Neural progenitor cell (in vitro differentiated cells): ENCODE measurements at places on chromosomes 7 and 10.

DNA sequence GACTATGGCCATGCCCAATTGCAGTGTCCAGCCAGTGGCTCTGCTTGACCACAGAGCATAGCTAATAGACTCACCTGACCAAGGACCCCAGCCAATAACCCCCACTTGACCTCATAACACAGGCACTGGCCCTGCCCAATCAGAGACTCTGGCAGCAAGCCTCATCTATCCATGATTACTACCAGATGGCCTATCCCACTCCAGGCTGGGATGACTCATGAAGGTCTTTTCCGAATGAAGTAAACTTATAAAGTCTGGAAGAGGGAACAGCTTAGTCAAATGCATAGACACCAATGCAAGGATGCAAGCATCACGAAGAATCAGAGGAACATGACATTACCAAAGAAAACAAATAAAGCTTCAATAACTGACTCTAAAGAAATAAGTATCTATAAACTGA is 141.4 kb downstream of the TMEM168 start:
- no peak for DNase-seq

GRCh38 chr7:32145911-32146310 is 75.7 kb upstream of the PDE1C start:
- no peak for DNase-seq

DNA sequence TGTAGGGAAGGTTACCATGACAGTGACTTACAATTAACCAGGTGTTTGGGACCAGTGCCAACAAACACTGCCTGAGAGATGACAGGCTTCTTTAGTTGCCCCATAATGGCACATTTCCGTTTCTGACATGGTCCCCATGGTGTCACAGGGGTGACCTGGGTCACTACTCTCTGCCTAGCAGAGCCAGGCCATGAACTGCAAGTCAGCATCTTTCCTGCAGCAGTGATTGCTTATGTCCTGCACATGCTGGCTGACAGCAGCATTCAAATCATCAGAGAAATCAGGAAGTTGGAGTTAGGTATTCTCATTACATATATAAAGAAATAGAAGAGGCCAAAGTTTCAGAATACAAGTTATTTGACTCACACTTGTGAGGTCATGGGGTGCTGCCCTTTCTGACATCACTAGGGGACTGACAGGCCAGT is 47.1 kb upstream of the ZNRF2 start:
- DNase-seq, result no peak

DNA sequence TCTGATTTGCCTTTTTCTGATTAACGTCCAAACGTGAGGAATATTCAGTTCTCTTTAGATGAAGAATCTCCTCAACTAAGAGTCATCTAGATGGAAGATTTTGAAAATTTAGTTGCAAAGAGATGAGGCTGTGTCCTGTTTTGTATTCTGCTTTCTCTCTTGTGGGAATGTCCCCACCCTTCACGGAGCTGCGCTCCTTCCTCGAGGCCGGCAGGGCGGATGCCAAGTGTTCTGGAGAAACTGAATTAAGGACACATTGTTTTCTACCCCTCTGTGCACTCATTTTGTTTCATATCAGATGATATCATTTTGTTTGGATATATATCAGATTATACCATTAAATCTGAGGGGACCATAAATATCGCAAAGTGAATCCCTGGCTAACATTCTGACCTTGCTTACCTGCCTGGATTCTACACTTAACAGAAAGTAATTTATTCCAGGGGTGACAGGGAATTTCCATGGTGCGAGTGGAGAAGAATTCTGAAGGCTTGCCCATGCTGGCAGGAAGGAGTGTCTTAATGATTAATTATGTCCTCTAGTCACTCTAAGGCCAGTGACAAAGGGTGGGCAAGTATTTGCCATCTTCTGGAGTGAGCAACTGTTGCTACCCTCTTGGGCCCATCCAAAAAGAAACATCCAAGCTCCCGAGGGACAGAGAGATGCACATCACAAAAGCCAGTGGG is 47.9 kb upstream of the IGFBP3 start:
- no peak for DNase-seq

DNA sequence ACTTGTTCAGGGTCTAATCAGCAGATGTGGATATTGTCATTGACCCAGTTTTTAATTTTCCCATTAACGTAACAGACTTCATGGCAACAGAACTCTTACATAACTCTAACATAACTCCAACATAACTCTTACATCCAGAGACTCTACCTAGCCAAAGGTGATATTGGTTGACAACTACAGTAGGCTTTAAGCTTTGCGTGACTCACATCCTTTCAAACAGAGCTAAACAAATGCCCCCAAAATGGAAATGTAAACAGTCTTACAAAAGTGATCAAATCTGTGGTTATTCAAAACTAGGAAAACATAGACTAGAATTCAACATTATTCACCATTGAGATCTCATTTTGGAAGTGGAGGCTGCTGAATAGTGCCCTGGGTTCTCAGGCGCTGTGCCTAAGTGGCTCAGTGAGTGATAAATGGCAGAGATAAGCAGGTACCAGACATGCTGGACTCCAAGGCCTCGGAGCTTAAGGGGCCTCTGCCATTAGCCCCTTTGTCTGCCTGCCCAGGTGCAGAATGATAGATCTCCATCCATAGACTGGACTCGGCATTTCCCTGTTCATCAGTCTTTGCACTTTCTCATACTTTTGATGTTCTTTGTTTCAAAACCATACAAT is 34.3 kb upstream of the BTBD16 start:
- no peak for DNase-seq

- DNase-seq, result no peak
Observed at GRCh38 chr7:143458263-143458662, 15.0 kb downstream of the TAS2R60 start.

DNA sequence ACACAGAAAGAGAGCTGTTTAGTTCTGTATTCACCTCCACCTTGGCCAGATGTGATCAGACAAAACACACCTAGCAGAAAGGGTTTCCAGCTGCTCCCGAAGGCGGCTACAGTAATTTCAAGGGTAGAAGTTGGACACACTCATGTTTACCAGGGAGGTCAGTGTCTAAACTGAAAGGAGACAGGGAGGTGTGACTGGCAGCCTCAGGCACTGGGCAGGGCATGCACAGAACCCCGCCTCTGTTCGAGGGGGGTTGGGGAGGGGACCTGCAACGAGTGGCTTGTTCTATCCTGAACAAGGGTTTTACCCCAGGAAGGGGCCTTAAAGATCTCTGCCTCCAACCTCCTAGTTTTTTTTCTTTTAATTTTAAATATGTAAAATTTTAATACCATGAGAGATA is 49.6 kb downstream of the BPGM start:
- DNase-seq, result no peak

- DNase-seq, result no peak
Observed at GRCh38 chr10:11876805-11877590, 53.8 kb downstream of the PROSER2 start.

DNA sequence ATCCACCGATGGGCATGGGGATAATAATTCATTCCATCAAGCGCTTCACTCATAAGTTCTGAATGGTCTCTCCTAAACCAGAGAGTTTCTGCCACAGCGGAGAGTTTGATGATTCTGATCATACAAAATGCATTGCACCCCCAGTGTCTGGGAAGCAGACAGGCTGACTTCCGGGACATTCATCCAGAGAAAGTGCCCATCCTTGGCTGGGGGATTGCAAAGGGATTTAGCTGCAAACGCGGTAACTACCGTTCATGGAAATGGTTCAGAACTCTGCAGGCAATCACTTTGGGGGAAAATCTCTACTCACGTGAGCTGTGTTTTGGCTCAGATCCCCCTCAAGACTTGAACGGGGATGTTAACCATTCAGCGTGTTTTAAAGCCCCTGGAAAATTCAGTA is 33.4 kb upstream of the CALN1 start:
- DNase-seq, result no peak

DNA sequence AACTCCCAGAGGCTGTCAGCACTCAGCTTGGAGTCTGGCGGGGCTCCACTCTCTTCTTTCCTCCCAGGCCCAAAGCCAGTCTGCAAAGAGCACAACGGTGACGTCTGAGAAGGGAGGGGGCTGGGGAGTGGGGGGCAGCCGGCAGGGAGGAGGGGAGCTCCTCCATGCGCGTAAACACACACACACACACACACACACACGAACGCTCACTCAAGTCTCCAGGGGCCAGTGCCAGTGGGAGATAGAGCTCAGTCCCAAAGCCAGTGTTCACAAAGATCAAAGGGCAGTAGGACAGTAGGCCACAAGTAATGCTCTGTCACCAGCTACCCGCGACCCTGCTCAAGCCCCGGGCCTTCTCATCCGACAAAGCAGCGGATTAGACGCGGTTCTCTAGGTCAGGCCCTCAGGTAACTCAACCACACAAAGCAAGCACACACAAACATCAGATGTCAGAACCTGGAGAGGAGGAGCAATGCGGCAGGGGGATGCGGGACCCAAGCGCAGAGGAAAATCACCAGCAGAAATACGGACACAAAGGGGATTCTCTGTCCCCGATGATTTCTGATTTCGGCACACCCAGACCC is 19.9 kb downstream of the TCAF1 start:
- DNase-seq, result peak; percentile 83

GRCh38 chr10:104049504-104050250 is 36.0 kb downstream of the COL17A1 start:
- no peak for DNase-seq

GRCh38 chr10:123109466-123109865 is 26.3 kb upstream of the HMX3 start:
- no peak for DNase-seq

DNA sequence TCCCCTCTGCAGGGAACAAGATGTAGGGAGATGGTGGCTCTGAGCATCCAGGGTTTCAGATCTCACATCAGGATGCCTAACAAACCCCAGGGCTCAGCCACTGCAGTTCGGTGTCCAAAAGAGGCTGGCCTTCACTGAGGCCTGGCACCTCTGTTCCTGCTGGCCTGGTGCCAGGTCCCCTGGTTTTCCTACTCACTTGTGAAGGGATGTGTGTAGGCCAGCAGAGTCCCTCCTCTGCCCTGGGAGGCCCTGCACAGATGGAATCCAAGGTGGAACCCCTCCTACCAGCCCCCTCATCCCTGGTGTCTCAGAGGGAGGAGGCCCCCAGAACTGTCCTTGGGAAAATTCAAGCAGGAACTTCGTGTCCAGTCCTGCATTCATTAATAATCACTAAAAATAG is 260.6 kb downstream of the CCSER2 start:
- no peak for DNase-seq

DNA sequence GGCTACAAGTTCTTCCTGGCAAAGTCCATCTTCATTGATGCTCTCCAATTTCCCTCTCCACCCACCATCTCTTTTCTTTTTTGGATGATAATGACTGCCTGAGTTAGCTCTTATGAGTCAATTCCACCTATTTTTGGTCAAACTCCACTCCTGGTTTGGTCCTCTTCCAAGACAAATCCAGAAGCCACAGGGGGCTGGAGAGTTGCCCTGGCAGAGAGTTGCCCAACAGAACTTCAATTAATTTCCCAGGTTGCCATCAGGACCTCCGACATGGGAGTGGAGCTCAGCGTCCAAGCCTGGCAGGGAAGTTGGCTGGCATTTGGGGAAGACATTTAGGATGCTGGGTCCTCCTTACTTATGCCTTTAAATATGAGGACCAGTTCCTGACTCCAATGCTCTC is 29.2 kb upstream of the KCNMA1 start:
- DNase-seq, result no peak

DNA sequence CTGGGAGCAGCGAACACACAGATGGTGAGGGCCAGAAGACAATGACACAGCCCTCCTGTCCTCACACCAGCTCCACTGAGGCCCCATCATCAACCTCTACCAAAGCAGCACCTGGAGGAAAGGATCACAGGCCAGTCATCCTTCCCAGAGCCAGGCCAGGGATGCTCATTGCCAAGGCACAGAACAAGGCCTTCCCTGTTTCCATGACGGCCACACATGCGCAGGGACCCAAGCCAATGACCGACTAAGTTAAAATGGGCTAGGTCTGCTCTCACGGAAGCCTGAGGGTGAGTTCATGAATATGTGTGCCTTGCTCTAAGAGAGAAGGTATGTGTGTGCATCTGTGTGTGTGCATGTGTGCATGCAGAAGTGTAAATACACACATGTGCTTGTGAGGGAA is 39.6 kb downstream of the COBL start:
- DNase-seq, result no peak

DNA sequence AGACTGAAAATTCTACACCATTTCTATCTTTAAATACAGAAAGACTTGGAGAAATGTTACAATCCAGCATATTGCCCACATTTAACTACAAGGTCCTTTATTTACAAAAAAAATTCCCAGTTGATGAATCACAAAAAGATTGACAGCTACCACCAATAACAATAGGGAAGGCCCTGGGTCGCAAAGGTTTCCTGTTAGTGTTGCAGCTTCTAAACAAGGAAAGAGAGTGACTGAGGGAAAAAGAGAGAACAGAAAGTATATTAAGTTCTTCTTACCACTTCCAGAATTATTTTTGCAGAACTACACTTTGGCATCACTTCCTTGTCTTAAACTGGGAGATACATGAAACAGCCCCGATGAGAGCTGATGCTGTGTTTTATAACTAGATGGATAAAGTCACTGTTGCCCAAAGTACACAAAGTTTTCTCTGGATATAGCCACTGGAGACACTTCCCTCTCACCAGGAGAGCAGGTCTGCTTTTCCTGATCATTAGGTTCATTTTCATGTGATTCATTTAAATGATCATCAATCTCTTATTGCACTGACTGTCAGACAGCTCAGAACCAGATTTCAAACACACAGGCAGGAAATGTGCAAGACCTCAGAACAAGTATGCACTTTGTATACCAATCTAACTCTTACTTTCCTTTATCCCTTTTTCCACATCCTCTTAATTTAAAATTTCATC is 57.0 kb downstream of the SHTN1 start:
- DNase-seq, result no peak

DNA sequence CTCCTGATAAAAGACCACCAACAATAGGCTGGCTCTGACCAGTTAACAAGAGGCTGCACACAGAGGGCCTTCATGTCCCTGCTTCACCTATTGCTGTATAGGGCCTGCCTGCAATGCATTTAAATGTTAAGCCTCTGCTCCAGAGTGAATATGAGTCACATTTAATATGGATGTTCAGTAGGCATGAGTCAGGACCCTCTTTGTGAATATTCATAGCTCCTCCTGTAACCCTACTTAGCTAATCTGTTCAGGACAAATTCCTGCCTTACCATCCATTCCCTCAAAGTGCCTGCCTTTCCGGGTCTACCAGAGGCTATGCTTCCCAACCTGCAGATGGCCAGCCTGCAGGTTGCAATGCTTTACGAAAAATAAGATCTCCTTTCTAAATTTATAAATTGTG is 32.5 kb downstream of the ARHGAP22 start:
- DNase-seq, result no peak

DNA sequence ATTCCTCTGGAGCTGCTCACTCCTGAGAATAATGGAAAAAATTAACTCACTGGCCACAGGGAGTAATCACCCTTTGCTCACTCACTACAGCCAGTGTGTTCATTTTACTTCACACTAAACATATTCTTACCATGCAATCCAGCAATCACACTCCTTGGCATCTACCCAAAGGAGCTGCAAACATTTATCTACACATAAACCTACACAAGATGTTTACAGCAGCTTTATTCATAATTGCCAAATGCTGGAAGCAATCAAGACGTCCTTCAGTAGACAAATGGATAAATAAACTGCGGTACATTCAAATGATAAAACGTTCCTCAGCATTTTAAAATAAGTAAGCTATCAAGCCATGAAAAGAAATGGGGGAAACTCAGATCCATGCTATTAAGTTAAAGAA is 34.2 kb upstream of the POM121L12 start:
- no peak for DNase-seq
